Stimulated activated naive CD4-positive, alpha-beta T cell treated with Interleukin-2 at 50 U/mL for 16 hours (primary cell): ENCODE measurements at places on chromosomes 11 and 22.

- DNase-seq: no peak
Observed at GRCh38 chr22:22865311-22866072, 22.1 kb upstream of the IGLL5 start.

GRCh38 chr11:87265979-87266378, 228.2 kb downstream of the TMEM135 start:
- DNase-seq: no peak

DNA sequence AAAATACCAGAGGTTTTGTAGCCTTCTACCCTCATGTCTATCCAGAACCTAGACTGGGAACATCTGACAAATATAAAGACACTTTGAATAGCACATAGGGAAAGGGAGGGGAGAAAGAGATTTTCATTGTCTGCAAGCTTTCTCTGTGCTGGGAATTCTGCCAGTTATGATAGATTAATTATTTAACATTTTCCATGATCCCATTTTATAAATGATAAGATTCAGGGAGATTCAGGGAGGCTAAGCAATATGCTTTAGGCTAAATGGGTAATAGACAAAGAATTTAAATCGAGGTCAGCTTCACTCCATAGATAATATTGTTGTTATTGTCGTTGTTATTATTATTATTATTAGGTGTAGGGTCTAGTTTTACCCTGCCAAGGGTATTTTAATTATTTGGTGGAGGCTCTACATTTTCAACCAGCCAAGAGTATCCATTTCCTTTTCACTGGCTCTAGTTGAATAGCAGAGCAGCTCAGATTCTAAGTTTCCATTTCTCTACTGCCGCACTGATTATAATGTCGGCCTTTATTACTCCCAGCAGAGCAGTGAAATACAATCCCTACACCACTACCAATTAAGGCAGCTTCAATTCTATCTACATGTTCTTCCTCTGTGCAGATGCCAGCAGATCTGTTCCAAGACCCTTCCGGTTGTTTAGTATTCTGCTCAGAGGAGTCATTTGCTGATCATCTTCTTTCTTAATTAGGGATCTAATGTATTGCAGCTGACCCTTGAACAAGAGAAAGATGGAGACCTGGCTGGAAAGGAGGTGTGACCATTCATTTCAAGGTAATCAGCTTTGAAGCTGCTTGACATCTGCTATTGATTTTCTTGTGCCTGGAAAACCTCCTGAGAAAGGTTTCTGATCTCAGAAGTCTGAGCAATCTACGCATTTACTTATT, 23.8 kb upstream of the SYN3 start:
- no peak for DNase-seq

- DNase-seq: no peak
Observed at GRCh38 chr22:40368016-40368415, 2.4 kb upstream of the SGSM3 start.

GRCh38 chr22:19289475-19290161, 1.9 kb downstream of the CLTCL1 start:
- no peak for DNase-seq

DNA sequence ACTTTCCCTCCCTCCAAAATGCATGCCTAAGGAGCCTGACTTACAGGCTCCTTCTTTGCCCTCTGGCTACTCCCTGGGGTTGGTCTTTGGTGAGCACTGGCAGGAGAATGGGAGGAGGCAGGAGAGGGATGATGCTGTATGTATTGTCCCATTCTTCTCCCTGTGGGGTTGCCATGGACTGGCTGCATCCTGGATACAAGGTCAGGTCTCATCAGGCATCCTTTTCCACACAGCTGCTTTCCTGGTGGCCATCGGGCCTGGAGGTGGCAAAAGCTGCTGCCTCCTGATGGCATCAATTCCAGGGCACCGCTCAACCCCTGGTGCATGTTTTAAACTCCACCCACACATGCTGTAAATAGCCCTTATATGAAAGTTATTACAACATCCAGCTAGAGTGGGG, 257.2 kb downstream of the ETS1 start:
- no peak for DNase-seq

- DNase-seq: no peak
Observed at GRCh38 chr11:111322534-111322933, 24.2 kb downstream of the POU2AF3 start.

DNA sequence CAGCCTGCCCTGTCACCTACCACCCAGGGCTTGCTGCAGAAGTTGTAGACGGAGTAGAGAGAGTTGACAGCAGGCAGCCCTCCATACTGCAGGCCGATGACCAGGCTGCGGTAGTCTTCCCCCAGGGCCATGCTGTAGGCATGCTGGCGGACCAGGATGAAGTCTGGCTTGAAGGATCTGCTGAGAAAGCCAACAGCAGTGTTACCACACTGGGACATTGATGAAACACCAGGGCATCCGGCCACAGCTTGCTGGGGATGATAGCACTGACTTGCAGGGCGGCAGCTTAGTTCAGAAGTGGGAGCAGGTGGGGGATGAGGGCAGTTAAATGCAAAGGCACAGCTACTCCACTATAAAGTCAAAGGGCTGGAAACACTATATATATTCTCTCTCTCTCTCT, 67.4 kb downstream of the TIMP3 start:
- DNase-seq: no peak

DNA sequence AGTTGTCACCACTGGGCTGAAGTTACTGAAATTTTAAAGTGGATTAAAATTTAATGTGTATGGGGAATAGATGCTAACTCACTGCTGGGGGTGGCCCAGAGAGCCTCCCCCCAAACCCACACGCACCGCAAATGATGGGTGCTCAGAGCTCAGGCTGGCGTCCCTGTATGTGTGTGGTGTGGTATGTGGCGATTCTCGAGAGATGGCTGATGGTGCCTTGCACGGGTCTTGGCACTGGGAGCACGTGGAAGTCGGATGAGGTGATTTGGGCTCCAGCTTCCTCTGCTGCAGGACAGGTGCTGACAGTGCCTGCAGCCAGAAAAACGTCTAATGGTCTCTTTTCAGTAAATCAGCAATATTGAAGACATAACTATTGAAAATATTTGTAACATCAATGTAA, 1473.3 kb downstream of the TBC1D22A start:
- no peak for DNase-seq

DNA sequence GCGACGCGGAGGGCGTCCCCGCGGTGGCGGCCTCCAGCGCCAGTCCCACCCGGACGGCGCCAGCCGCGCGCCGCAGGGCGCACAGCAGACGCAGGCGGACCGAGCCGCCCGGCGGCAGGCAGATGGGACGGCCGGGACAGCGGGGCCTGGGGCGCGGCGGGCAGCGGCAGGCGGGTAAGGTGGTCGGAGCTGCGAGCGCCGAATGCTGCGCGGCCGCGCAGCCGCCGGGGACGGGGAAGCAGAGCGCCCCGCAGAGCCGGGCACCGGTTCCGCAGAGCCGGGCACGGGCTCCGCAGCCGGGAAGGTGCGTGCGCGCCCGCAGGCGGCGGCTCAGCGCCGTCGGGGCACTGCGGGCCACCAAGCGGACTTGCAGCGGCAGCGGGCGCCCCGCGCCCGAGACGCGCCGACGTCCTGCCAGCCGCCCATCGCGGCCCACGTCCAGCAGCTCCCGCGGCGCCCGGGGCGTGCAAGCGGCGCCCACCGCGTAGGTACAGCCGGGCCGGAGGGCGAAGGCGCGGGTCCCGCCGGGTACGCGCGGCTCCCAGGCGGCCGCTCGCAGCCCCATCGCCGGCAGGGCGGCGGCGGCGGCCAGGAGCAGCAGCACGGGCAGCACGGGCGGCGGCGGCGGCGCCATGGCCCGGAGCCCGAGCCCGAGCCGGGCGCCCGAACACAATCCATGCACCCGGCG, 739 bp downstream of the CELSR1 start:
- no peak for DNase-seq

GRCh38 chr11:77753230-77753629, 67.3 kb downstream of the RSF1 start:
- no peak for DNase-seq

DNA sequence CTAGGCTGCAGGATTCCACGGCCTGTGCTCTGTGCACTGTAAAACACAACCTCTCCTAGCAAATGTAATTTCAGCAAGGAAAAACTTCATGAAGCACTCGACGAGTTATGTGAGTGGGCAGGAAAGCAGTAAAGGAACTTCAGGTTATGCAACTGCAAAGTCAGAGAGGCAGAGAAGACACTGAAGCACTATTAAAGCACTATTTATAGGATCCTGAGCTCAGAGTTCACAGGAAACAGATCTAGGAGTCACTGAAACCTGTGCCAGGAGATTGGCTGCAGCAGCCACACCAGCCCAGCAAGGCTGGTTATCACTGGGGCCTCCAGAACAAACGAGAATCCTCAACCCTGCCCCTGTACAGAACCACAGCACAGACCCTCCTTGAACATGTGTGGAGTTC, 2.5 kb downstream of the SMIM35 start:
- no peak for DNase-seq

- DNase-seq: peak; percentile 87
Observed at GRCh38 chr11:62539238-62539925, 7.2 kb downstream of the AHNAK start.

DNA sequence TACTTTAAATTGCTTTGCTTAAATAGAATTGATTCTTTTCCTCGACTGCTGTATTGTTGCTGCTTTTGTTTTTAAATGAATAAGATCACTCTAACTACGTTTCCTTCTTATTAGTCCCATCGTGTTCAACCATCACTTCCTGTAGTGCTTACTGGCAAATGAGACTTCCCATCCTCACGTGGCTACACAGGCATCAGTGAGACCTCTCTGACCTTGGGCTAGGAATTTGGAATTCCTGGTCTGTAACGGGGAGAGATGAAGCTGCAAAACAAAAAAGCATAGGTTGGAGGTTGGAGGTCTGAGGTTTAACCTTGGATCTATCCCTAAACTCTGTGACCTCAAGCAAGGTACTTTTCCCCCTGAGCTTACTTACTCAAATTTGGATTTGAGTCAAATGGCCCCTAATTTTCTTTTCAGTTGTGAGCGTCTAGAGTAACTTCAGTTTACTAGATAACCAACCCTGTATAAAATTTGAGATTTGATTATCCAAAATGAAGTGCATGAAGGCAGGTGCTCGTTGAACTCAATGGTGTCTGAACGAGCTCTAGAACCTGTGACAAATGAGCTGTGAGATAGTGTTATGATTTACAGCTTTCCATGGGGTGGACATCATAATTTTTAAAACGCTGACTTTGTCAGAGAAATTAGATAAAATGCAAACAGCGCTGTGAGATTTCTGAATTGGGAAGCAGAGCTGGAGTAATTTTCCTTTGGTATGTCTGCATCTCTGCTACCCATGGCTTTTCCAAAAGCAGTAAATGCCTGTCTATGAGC, 151.2 kb downstream of the DBX1 start:
- no peak for DNase-seq

DNA sequence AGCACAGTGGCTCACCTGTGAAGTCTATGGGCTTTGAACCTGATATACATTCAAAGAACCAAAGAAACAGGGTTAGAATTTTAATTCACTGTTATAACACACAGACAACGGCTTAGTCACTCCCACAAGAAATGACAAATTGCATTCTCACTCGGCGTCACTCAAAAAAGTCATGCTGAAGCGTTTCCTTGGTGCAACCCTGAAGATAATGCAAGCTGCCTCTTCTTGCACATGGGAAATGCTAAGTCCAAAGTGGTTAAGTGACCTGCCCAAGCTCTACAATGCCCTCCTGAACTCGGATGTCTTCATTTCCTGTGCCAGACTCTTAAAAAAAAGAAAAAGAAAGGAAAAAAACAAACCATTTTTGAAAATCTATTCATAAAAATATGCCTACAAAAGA, 10.0 kb downstream of the LGR4 start:
- no peak for DNase-seq

DNA sequence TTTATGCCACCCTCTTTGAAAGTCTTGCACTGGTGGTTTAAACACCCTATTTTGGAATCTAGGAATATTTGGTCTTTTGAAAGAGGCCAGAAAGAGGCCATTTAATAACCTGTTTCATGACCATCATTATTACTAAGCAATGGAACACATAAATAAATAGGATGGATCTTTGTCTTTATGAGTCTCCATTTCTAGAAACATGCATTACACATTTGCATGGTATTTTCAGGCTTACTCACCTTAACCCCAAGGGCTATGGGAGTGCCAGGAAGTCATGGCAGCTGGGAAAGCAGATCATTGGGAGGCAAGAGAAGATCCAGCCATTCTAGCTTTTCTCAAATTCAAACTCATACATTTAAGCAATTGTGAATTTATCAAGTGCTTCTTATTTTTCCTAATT, 185.8 kb upstream of the POU2AF2 start:
- no peak for DNase-seq

GRCh38 chr11:2305788-2306451, 4.1 kb downstream of the TSPAN32 start:
- no peak for DNase-seq

- no peak for DNase-seq
Observed at GRCh38 chr22:37749226-37749625, 52.4 kb downstream of the TRIOBP start.

- DNase-seq: no peak
Observed at GRCh38 chr11:44269369-44270351, 40.3 kb downstream of the ALX4 start.

DNA sequence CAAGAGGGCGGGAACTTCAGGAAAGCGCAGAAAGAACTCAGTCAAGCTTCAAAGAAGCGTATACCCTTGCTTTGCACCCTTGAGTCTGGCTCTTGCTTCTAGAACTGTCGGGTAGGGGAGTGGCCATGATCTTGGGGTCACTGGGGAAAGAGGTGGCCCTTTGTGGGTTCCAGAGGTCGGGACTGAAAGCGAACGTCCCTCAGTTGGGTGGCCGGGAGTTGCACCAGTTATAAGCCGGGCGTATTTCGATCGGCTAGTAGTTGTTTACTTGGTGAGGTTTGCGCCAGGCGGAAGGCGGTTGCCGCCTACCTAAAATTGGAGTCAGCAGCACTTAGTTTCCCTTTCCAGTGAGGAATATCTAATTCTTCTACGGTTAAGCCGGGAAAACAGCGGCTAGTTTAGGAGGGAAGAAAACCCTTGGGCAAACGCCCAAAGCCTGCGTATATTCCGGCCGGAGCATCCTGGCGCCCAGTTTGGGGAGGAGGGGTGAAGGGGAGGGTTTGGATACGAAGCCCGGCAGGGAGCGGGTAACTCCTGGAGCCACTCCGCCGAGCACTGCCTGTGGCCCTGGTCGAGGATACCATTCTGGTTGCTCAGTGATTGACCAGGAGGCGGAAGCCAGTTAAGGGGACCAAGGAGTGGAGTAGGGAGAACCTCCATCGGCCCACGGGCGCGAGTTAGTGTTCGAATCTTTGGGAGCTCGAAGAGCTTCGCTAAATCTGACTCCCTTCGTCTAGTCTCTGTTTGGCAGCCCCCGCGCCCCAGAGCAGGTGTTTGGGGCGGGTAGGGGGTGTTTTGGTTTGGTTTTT, 807 bp upstream of the WT1 start:
- no peak for DNase-seq

DNA sequence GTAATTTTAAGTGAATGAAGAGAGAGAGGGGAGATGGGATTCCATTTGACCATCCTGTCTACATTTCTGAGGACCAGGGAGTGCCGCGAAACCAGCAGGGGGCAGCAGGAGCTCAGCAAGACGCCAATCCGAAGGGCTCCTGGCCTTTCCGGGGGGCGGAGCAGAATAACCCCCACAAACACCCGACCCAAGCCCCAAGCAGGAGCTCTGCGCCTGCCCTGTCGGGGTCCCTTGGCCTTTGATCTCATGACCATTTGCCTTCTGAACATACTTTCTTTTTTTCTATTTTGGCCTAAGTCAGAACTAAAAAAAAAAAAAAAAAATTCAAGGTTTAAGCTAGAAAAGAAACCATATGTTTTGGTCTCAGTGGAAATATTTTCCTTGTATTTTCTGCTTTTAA, 21.9 kb upstream of the SCN2B start:
- DNase-seq: peak; percentile 78
